ENCODE measurements at places on chromosomes 12 and 14.

GRCh38 chr12:10155966-10156365, 16.0 kb downstream of the OLR1 start:
- no peak for DNase-seq

DNA sequence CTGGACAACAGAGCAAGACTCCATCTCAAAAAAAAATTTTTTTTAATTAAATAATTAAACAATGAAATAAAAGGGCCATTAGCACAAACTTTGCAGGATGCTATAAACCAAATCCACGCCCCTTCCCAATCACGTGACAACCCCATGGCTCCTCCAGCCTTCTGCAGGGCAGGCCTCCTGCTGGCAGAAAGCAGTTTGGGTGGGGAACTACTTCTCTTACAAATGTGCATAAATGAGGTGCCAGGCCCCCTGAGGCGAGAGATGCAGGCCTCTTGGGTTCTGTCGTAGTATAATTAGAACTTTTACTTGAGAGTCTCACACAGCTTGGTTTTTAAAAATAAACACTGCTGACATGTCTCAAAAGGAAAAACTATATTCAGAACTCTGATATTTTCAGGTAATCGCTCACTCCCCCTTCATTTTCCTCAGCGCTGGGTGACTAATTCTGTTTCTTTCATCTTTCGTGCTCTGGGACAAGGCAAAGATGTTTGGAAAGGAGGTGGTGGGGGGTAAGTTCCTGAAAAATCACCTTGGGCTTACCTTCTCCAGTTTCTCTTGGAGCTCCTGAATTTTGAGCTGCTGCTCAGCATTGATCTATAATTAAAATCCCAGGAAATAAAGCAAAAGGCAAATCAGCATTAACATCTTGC, 101.7 kb downstream of the CIT start:
- DNase-seq: no peak

GRCh38 chr14:29671034-29671433, 256.6 kb downstream of the PRKD1 start:
- DNase-seq: no peak

- no peak for DNase-seq
Measured at GRCh38 chr12:70002097-70002911, 177.3 kb downstream of the MYRFL start.

DNA sequence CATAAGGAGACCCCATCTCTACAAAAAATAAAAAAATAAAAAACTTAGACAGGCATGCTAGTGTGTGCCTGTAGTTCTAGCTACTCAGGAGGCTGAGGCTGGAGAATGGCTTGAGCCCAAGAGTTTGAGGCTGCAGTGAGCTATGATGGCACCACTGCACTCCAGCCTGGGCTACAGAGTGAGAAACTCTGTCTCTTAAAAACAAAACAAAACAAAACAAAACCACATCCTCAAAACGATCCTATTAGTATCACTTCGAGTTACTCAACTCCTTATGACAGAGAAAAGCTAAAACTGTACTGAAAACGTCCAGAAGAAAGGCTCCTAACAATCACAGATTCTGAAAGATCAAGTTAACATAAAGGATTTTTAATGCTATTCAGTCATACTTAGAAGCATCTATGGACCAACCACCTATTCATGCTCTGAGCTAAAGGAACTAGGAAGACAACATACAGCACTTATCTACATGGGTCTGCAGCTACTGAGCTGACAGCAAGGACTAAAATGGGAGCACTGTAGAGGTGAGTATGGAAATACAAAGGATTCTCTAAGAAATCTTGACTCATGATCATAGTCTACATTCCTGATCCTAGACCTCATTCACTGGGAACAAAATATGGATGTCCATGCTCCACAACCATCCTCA, 75.3 kb upstream of the DUSP6 start:
- no peak for DNase-seq

DNA sequence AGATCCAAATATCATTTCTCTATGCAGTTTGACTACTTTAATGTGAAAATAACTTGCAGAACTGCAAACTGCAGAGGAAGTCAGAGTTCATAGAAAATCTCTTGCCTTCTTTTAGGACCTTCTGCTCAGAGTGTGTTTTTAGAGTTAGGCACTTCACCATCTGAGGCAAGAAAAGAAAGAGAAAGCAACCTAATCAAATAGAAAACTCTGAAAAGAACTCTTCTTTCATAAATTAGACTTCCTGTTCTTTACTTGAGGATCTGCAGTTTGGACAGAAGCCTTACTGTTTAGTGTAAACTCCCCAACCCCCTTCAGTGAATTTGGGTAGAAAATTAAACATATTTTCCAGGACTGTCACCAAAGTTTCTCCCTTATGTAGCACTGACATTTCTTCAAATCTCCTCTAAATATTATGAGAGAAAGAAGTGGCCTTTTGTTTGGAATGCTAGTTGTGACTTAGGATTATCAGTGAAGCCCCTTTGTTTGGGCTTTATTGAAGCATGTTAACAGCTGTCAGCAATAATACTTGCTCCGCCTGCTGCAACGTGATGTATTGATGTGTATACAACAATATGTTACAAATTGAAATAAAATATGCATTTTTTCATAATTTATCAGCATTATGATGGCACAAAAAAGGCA, 99.5 kb downstream of the PDZRN4 start:
- DNase-seq: no peak

DNA sequence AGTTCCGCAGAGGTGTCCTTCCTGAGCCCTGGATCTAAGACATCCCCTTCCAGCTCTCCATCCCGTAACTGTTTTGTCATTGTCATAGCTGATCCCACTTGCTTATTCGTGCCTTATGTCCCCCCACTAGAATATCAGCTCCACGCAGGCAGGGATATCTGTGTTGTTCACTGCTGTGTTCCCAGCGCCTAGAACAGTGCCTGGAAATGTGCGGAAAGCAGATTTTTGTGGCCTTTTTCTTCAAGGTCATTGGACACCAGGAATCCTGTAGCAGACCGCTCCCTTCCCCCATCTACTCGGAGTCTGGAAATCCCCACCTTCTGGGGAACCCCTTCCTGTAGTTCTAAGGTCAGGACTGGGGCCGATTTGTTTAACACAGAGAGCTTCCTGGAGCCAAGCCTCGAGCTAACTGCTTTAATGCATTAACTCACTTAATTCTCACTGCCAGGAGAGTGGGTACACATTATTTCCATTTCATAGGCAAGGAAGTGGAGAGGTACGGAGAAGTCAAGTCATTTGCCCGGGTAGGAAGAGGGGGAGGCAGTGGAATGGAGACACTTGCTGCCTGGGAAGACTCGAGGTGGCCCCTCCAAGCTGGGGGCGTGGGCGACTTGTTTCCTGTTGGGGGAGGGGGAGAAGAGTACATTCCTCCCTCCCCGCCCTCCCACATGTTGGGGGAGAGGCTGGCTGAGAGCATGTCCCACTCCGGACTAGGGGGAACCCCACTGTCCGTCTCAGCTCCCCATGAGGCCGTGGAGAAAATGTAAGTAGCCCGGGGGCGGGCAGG, 1.2 kb upstream of the SH2B3 start:
- peak; percentile 84 for DNase-seq

- no peak for DNase-seq
Measured at GRCh38 chr14:83042858-83043257, 1509.2 kb upstream of the SEL1L start.

- peak; percentile 72 for DNase-seq
Measured at GRCh38 chr14:89915114-89915878, 39.2 kb downstream of the EFCAB11 start.

- peak; percentile 61 for DNase-seq
Measured at GRCh38 chr14:97994020-97994531, 1196.9 kb downstream of the VRK1 start.

- no peak for DNase-seq
Measured at GRCh38 chr12:131836193-131836592, 8.0 kb downstream of the MMP17 start.

DNA sequence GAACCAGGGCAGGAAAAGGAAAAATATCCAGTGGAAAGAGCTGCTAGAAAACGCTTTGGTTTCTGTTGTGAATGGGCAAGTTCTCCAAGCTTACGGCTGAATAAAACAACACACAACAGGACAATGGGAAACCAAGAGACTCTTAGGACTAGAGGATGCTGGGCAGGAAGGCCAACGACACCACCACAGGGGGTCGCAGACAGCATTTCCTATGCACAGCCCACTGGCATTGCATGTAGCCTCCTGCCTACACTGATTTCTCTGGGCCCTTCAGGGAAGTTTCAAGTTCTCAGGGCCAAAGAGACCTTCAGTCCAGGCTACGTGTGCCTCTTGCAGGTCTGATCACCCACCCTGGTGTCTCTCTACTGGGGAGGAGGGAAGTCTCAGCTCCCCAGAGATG, 108.0 kb downstream of the RIMBP2 start:
- no peak for DNase-seq

DNA sequence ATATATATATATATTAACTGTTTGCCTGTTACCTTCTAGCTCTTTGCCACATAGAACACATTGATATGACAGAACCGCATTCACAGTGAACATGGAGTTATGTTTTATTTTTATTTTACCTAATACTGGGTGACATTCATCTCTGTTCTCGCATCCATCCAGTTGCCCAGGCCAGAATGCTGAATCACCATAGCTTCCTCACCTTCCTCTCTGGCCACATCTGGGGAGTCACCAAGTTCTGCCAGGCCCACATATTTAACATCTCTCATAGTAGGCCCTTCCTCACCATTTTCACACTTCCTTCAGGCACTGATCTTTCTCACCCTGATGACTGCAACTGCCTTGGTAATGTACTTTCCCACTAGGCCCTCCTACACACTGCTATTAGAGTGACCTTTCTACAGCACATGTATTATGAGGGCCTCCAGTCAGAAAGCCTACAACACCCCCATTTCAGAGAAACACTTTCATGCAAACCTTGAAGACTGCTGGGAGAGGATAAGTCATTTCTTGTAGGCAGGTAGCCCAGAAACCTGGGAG, 106.8 kb downstream of the LGR5 start:
- no peak for DNase-seq

- DNase-seq: peak; percentile 79
Measured at GRCh38 chr12:65556676-65557437, 267.4 kb upstream of the HMGA2 start.

- no peak for DNase-seq
Measured at GRCh38 chr14:60235440-60235839, 13.6 kb upstream of the PPM1A start.

- DNase-seq: peak; percentile 20
Measured at GRCh38 chr12:45050751-45051571, at the start of gene DBX2. Gene DBX2 (minus strand): TSS chr12:45051099. CDS start chr12:45050927, 172 bp downstream.

GRCh38 chr12:32987512-32987911, 90.9 kb upstream of the PKP2 start:
- DNase-seq: no peak

- DNase-seq: no peak
Measured at GRCh38 chr12:111316671-111317070, 52.2 kb downstream of the PHETA1 start.

DNA sequence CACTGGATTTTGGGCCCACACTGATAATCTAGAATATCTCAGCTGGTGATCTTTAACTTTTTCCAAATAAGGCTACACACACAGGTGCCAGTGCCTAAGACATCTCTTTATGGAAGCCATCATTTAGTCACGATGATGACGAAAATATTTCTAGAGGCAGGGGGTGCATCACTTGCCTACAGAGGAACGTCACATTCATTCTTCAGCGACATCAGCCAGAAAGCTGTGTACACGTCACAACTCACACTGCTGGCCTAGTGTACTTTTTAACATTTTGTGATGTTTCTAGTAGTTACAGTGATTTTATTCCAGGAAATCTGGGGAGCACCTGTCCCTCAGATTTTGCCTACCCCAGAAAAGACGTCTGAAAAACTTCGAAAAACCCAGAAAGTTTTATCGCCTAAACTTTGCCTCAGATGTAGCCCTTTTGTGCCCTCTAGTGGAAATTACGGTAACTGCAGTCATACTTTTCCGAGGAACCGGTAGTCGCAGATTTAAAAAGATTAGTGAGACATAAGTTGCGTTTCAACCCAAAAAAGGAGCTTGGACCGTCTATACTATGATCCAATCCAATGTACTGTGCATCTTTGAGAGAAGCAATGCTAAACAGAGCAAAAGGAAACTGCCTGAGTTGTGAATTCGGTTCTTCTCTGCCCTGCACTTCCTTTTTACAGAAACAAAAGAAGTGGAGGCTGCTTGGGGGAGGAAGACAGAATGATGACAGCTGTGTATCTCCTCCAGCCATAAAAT, 64.3 kb upstream of the STON2 start:
- peak; percentile 61 for DNase-seq

- no peak for DNase-seq
Measured at GRCh38 chr12:14773685-14774073, 29.6 kb downstream of the WBP11 start.

DNA sequence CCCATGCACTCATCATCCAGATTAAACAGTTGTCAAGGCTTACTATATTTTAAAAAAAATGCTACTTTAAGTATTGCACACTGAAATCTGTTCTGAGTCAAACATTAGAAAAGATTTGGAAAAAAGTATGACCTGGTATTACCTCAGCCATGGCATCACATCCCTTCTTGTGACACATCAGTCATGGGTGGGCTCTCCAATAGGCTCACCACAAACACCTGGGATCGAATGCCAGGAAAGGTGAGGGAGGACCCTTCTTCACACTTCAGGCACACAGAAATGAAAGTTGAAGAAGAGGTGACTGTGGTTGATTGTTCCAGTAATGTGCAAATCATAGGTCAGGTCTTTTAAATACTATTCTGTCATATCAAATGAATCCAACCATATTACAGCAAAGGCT, 36.6 kb upstream of the GZMB start:
- peak; percentile 69 for DNase-seq

- DNase-seq: no peak
Measured at GRCh38 chr12:2772370-2772769, 22.4 kb upstream of the FKBP4 start.

DNA sequence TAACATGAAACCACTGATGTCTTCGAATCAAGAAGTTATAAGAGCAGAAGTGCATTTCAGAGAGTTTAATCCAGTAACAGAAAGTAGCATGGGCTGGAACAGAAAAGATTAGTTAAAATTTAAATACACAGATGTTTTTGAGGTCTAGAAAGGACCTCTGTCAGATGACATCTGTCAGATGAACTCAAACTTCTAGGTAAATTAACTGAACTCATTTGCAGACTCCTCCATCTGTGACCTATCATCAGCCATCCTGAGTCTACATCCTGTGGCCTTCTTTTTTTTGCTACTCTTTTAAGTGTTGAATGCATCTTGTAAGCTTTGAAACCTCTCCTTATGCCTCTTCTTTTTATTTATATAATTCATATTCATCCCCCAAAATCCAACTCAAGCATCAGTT, 53.3 kb downstream of the C2CD5 start:
- no peak for DNase-seq

DNA sequence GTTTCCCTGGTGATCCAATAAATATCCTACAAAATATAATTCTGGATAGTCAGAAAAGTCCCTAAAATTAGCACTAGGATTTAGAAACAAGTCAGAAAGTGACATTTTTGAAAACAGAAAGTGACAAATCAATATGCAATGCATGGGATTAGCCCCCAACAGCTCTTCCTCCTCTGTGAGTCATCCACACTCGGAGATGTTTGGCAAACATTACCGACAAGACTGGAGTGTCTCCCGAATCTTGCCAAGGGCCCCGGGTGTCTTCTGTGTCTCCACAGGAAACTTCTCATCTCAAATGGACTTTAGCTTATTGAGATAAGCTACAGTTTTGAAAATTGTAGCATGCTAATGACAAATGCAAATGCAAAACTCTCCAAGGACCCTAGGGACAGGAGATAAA, 398.9 kb upstream of the CCDC196 start:
- DNase-seq: no peak

Measured in activated T-cell treated with anti-CD3 and anti-CD28 coated beads, Interleukin-2, amount 50 U/mL, for 48 hours (primary cell).